Glutamatergic neuron (in vitro differentiated cells): ENCODE measurements at places on chromosomes 1 and 21.
A peak's percentile ranks its signal among the peaks of the same experiment; 100 is the strongest.

- DNase-seq: no peak
These were observed 5.8 kb upstream of the KANK4 start for GRCh38 chr1:62325081-62325480.

DNA sequence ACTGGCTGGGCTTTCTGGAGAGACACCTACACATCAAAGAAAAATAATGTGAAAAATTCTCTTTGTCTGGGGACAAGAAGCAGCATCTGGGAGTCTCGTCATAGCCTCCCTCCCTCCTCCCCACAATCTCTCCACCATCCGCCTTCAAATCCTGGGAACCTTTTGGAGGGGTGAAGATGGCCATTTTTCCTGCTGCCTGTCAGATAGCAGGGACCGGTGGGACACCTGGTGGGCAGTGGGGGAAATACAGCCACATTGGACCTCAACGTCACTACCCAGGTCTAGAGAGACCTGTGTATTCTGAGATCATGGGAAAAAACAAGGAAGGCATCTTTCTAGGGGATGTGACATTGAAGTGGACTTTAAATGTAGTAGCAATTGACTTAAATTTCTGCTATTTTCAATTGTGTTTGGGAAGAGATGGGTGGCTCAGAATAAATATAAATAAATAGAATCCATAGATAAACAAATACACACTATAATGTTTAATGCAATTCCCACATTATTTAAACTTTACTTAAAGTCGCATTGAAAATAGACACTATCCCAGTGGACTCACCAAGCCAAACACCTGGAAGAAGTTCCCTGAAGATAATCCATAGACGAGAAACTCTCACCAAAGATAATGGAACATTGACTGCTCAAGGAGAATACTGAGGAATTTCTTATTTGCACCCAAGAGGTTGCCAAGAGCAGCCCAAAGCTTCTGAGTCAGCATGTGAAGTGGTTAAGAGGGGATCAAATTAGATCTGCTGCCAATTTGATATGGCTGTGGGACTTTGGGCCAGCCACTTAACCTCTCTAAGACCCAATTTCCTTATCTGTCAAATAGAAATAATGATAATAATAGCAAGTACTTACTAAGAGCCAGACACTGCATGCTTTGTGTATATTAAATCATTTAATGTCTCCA, 147.6 kb upstream of the CAMK1G start:
- peak; percentile 96 for DNase-seq

DNA sequence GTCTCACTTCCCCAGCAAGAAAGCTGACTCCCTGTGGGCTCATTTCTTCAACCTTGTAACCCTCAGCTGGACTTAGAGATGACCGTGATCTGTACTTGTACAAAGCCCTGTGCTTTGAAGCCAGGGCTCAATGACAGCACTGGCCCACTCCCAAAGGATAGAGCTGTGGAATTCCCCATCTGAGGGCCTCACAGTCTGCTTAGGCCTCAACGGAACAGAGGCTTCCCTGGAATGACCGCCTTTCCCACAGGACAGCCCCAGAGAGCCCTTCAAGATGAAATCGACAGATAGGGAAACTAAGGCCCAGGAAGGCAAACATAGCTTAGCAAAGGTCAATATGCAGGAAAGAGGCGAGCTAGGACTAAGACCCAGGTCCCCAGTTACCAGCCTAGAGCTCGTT, 11.5 kb downstream of the SLC9A1 start:
- no peak for DNase-seq

DNA sequence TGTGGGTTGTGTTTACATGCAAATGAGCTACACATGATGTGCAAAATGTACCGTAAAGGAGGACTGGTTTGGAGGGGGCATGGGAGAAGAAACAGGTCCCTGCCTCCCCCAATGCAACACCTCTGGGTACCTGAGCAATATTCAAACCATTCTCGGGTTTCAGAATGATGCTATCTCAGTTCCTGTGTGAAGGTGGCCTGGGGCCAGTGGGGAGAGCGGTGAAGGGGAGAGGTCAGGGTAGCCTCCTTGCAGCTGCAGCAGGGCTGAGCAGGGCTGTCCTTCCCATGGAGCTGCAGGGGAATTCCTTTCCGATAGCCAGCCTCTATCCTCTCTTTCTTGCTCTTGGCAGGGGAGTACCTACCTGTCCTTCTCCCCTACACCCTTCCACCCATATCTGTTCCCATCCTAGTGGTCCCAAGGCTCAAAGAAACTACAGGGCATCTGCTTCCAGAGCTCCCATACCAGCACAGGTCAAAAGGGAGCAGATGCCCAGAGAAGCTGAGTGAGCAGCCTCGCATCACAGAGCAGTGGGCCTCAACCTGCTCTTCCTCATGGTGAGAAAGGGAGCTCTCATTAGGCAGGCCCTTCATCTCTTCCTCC, 11.9 kb downstream of the MEF2D start:
- no peak for DNase-seq

DNA sequence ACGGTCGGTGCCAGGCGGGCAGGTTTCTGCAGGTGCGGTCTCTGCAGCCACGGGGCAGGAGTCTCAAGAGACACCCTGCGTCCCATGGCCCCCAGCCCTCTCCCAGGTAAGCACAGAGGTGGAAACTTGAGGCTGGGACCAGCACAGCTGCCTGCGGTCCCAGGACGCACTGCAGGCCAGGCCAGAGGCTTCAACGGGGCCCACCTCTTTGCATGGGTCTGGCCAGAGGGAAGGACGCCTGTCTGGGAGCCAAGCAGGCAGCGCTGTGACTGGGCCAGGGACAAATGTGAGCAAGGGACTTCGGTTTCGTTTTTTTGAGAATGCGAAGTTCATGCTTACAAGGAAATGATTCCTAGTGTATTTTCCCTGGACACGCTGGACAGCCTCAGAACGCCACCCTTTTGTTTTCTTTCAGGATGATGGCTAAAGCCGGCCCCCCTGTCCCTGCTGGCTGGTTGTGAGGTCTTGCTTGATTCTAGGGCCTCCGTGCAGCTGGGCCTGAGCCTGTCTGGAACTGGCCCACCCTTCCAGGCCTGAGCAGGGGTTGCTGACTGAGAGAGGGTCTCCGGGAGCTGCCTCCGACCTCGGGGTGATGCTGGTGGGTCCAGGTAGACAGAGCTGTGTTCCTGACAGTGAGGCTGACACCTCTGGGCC, 38.3 kb downstream of the MORN1 start:
- DNase-seq: no peak

GRCh38 chr1:57018119-57018518, 52.3 kb upstream of the C8B start:
- no peak for DNase-seq

DNA sequence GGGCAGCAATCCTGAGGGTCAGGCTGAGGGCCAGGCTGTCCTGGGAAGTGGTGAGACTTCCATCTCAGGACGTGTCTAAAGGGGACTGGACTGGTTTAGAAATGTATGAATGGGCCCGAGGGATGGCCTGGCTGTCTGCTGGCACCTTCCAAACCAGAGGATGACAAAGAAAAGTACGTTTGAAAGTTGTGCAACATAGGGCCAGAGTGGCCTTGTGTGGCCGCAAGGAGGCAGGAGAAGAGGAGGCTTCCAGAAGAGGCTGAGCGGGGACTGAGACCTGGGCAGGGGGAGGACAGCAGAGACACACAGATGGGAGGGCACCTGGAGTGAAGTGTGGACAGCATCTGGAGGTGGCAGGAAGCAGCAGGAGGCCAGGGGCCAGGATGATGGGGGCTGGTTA, 2.6 kb upstream of the SYTL1 start:
- DNase-seq: no peak

DNA sequence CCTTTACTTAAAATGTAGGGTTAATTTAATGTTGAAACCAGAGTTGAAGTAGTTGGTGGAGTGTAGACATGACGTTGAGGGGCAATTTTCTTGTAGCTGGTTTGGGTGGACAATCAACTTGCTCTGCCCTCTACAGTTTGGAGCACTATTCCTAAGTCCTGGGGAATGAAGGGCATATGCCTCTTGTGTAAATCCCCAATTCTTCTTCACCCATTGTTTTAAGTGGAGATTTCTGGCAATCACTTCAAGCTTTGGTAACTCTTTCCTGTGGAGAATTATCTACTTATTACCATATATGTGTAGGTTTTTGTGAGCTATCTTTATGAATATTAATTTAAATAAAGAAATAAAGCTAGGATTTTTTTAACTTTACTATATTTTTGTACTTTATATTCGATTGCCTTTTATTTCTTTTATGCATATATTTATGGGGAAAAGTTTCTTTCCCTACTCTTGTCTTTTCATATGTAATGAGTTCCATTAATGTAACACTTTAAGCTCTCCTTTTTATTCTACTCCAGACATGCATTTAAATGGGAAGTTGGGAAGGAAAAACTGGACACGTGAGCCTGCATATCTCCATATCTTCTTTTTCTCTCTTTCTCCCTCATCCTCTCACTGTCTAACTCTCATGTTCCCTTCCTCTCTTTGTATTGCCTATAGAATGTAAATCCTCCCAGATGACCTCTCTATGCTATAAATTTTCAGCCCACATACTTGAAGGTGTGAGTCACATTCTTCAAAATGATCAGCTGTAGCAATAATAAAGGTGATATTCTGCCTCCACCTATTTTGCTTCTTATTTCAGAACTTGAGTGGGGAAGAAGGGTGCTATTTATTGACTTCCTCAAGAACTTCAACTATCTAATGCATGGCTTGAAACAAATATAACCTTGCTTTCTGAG, 276.7 kb downstream of the PTPRC start:
- no peak for DNase-seq

- no peak for DNase-seq
These were observed 176.2 kb downstream of the DUSP10 start for GRCh38 chr1:221565711-221566110.

GRCh38 chr1:99965646-99966375, 4.0 kb upstream of the SLC35A3 start:
- DNase-seq: no peak

DNA sequence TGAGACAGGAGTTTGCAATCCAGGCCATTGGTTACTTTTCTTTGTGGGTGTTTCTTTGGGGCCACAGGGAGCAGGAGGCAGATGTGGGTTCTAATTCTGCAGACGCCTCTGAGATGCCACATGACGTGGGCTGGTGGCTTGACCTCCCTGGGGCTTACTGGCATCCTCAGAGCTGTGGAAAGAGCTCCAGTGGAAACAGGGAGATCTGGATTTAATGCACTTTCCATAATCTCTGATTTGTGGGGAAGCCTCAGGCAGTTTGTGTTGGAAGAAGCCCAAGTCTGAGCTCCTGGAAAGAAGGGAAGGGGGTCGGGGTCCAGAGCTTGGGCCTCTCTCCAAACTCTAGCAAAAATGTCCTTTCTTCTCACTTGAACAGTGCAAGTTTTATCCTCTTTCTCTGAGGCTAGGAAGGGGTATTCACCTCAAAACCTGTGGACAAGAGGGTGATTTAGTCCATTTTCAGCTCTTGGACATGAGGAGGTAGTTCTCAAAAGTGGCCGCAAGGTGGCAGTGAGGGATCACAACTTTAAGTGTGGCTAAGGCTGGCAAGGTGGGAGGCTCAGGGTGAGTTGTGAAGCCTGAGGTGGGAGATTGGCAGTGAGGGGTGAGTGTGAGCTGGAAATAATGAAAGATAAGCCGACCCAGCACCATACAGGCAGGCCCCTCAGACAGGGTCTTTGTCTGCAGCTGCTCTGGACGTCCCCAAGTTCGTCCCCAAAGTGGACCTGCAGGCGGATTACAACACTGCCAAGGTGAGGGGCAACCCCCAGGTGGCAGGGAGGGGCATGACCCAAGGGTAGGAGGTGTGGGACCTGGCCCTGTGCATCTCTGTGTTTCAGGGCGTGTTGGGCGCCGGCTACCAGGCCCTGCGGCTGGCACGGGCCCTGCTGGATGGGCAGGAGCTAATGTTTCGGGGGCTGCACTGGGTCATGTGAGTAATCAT, 9.2 kb downstream of the IKBKE start:
- DNase-seq: peak; percentile 83

DNA sequence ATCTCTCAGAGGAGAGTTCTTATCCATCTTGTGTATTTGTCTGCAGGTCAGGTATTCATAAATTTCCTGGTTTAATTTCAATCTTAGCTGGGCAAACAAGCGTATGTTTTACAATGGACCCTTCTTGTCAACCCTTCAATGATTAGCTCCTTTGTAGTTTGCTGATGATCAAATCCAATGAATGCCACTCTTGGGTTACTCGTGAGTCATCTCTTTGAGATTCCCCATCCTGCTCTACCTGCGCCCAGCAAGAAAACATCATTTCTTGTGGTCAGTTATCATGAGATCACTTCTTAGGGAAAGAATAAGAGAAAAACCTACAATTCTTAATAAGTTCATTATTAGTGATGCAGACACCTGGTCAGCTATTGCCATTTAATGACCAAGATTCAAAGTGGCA, 572.3 kb upstream of the PKN2 start:
- no peak for DNase-seq

GRCh38 chr1:23554127-23554480, 5.2 kb downstream of the ID3 start:
- DNase-seq: no peak

DNA sequence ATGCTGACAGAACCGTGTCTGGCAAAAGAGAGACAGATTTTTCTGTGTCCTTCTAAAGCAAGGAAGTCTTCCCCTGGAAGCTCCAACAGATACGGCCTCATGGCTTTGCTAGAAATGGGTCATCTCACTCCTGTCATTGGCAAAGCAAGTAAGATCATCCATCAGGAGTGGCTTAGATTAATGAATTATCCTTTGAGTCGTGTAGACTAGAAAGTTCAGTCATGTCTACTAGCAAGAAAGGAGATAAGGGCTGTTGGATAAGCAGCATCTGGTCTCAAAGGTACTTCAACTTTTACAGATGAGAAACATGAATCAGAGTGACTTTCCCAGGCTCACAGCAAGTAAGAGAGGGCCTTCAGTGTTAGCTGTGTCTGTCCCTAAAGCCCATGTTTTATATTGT, 3.4 kb upstream of the AGO3 start:
- no peak for DNase-seq

DNA sequence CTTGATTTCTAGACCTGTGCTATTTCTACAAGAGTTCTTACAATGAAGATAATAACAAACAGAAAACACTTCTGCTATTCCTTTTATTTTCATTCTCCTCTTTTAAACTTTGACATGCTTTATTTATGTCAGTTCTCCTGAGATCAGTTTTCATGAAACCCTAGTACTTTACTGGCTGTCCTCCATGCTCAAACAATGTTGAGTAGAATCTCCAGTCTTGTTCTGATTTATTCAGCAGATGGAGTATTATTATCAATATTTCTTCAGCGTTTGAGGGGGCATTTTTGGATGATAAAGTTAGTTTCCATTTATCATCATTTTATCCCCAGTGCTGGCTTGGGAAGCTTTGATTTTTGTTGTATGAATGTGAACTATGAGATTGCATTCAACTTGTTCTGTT, 85.9 kb upstream of the WARS2 start:
- DNase-seq: no peak

DNA sequence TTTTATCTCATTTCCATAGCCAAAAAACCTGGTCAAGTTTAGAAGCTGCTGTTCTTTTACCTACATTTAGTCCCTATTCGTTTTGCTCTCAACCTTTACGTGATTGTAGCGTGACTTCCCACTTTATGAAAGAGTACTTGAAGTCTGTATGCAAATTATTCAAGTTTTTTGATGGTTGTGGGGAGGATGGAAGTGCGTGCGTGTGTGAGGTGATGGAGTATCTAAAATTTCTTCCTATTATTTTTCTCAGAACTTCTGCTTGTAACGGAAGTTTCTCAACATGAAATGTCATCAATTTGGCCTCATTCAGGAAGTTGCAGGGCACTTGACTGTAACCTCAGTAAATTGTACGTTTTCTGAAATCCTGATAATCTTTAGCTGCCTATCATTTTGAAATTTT, 64.0 kb downstream of the SAMSN1 start:
- DNase-seq: no peak
